ENCODE measurements at places on chromosomes 12 and 14.

GRCh38 chr12:114371733-114372132 is 34.2 kb downstream of the TBX5 start:
- DNase-seq, result no peak

DNA sequence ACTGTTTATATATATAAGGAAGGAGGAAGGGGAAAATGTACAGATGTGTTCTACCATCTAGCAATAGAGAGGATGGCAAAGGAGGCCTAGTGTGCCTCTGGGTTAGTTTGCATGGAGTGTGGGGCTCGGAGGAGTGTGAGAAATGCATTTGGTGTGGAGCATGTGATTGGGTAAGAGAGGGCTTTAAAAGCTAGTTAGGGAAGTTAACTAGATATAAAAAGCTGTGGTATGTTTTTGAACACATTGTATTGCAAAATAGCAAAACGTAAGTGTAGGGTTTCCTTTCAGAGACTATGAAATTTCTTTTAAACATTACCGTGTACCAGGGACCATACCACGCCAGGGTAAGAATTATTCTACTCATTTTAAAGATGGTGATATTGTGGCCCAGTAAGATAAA is 53.3 kb upstream of the STXBP6 start:
- no peak for DNase-seq

GRCh38 chr12:91786499-91787272 is 359.0 kb downstream of the BTG1 start:
- no peak for DNase-seq

DNA sequence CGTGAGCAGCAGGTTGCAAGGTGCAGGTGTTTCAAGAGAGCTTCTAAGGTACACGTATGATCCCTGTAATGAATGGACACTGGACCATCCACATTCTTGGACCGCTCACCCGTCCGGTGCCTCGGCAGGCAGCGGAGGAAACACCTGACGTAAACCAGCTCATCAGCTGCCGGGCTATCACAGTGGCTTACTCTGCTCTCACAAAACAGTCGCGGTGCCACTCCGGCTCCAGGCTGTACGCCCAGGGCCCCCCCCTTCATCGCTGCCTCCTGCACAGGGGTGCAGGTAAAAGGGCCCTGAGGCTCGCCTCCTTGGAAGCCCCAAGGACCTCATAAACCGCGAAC is 436 bp downstream of the VPS33A start:
- no peak for DNase-seq

DNA sequence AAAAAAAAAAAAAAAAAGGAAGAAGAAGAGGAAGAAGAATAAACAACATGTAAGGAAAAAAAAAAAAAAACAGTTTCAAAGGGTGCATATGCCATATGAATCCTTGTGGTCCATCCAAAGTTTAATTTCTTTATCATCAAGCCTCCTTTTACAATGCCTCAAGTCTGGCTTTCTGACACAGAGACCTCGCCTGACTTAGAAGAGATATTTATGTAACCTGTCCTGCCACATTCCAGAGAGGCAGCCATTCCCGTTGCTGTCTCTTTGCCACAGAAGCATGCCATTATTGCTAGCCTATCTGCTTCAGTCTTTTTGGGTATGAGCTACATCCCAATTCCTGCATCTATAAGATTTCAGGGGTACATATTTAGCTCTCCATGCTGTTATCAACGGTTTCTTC is 596.7 kb upstream of the ATP2B1 start:
- DNase-seq, result no peak

DNA sequence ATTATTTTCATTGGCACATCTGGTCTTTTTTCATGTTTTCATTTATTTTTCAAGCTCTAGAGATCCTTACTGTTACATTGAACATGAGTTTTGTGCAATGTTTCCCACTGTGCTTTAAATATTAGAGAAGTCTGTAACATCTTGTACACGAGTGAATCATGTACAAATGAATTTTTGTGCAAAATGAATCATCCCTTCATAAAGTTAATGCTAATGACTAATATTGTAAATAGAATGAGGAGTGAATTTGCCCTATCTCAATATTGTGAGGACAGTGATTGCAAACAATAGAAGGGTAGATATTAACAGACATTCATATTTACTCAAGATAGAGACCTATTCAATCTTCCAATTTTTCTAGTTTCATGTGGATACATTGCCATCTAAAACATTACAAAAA is 463.3 kb upstream of the FOXG1 start:
- no peak for DNase-seq
